ENCODE measurements at places on chromosomes 11 and 22.

DNA sequence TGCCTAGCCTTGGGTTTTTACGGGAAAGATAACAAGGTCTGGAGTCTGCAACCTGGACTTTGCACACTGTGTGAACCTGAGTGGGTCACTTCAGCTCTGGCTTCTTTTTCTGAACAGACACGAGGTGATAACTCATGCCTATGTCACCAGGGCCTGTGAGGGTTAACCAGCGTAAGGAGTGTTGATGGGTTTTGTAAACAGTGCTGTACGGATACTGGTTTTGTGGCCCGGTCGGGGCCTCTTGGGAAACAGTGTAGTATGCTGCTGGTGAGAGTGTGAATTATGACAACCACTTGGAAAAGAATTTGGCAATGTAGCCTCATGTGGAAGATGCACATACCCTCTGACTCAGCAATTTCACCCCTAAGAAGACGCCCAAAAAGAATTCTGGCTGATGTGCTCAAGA lies 266.8 kb downstream of the MN1 start:
- DNase-seq, result no peak

DNA sequence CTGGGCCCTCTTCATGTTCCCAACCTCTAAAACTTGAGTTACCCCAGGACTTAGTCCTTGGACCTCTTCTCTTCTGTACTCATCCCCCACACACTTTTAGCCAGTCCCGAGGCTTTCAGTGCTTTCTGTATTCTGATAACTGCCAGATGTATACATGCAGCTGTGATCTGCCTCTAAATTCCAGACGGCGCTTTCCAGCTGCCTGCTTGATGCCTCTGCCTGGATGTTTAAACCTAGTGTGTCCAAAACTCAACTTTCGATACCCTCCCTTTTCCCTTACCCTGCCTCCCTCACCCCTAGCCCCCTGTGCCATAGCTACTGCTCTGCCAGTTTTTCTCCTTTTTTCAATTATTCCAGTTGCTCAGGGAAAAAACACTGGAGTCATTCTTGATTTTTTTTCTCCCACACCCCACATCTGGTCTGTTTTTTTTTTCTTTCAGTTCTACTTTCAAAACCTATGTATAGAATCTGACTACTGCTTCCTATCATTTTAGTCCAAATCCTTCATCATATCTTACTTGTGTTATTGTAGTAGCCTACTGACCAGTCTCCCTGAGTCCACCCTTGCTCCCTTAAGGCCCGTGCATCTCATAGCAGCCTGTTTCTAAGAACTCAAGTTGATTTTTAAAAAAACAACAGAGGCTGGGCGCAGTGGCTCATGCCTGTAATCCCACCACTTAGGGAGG lies 32.9 kb upstream of the TECTA start:
- no peak for DNase-seq

DNA sequence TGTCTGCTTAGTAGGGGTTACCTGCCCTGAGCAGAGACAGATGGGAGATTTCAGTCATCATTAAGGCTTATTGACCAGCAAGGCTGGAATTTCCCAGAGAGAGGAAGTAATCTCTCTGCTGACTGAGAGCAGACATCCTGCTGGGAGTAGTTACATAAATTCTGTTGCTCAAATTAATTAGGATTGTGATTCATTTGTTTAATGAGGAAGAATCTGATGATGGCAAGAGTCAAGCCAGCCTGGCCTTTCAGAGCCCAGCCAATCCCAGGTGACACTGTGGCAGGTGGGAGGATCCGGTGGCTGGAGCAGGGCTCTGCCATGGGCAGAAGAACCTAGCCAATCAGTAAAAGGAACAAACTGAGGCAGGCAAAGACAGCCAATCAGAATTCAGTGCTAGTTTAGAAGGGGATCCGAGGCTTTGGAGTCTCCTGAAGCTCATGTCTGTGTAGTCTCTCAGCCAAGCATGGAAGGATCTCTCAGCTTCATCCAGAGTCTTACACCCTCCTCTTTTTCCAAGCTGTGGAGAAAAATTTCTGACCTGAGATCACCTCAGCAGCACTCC lies 61.2 kb upstream of the CHST1 start:
- no peak for DNase-seq

DNA sequence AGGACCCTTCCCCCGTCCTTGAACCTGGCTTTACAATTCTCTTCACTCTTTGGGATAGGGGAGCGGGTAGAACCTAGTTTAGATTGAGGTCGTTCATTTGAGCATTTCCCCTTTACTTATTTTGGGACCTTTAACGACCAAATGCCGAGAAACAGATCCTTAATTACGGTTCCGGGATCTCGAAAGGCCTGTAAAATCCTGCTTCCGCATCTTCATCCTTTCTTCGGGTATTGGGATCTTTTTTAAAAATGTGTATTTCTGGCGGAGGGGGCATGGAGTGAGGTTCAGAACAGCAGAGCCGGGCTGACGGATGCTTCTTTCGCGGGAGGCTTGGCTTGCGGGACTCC lies 395 bp upstream of the HIPK3 start:
- DNase-seq, result no peak

- no peak for DNase-seq
These were observed 23.8 kb downstream of the FLRT1 start for GRCh38 chr11:64059339-64060140.

DNA sequence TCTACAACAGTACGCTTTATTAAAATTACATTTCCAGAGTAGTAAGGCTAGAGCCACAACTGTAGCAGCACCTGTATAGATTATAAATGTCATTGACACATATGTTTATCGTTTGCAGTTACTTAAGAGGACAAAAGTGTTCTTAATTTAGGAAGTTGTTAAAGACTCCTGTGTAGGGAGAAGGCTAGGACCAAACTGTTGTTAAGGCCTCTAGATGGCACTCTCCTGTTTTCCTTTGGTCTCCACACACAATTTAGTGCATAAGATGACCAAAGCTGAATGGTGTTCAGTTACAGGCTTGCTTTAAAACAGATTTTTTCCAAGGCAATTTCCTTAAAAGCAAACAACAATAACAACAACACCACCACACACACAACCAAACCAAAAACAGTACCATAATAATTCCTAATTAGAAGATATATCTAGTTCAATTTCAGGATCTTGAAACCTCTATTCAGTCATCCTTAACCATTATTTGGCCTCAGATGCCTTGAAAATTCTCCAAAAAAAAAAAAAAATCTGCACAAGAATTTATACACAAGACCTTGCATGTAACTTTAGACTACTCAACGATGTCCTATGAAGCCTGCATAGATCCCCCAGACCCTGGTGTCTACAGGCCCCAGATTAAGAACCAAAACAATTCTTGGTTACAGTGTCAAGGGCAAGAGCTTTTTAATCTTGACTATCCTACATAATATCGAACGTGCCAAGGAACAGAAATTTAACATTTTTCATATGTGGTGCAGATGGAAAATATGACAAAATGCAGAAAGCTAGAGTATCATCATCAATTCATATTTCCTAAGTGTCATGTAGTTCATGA lies 42.6 kb upstream of the APOA1 start:
- DNase-seq, result peak; percentile 55

DNA sequence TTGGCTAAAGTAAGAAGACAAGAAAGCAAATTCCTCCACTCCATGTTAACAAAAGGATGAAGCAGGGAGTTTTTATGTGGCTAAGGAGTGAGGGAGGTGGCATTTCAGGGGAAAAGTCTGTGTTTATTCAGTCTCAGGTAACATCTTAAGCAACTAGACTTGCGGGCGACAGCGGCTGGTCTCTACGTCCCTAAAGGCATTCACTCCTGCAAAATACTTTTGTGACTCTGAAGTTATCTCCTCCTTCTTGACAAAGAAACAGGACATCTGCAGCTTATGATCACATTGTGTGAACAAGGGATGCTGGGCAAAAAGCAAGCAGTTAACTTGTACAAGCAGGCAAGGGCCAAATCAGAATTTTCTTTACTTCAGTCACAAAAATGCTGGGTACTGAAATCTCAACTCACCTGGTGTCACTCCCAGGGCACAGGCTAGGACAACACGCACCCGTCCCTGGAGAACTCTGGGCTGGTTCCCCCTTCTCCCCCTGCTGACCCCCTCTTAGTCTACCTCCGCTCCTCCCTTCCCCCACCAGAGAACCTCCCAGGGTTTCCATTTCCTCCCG lies 38.3 kb downstream of the IGLL5 start:
- DNase-seq, result no peak

- DNase-seq, result no peak
These were observed 558.5 kb downstream of the MN1 start for GRCh38 chr22:27242917-27243589.

- no peak for DNase-seq
These were observed 43.1 kb downstream of the ARL14EP start for GRCh38 chr11:30365793-30366517.
